ENCODE measurements at places on chromosomes 12 and 14.

GRCh38 chr12:15633201-15633600, 156.0 kb downstream of the EPS8 start:
- DNase-seq = no peak

DNA sequence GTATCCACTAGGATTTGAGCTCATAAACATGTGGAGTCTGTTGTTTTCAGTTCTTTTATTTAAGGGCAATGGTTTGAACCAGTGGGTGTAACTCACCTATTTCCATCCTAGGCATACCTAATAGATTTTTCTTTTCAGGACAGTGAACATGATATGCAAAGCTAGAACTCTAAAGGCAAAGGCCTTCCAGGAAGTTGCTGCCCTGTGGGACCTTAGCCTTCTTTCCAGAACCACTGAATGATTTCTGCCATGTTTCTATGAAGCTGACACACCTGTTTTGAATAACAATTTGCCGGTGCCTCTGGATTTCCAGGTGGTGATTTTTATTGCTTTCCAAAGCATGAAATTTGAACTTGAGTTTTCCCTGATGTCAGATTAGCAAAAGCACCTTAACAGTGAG, 372.9 kb upstream of the FAR2 start:
- DNase-seq = no peak

DNA sequence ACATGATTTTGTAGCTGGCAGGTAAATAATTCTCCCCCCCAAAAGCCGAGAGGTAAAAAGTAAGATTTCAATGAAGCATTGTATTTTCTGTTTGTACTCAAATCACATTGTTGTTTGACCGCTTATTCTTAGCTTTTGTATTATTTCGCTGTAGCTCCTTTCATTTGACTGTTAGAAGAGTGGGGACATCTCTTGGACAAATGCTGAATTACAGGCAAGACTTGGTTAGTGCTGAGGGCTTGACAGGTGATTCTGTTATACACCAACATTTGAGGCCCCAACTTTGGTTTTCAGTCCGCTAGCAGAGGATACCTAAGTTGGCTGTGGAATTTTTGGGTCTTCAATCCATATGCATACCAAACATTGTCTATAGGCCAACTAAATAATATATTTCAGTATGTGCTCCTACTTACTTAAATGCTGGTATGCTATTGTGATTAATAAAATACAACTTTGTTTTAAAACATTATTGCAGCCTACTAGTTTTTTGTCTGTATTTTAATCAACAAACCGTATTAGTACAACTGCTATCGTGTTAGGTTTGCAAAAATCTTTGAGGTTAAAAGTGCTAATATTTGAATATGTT, 102.2 kb downstream of the ERC1 start:
- DNase-seq = peak; percentile 47

- DNase-seq = no peak
Measured at GRCh38 chr12:9034095-9034494, 44.7 kb downstream of the KLRG1 start.

GRCh38 chr12:5318874-5319273, 113.0 kb upstream of the NTF3 start:
- peak; percentile 65 for DNase-seq

- no peak for DNase-seq
Measured at GRCh38 chr14:80549141-80549540, 337.8 kb upstream of the DIO2 start.

- no peak for DNase-seq
Measured at GRCh38 chr12:53378724-53379388, 1.1 kb upstream of the SP1 start.

DNA sequence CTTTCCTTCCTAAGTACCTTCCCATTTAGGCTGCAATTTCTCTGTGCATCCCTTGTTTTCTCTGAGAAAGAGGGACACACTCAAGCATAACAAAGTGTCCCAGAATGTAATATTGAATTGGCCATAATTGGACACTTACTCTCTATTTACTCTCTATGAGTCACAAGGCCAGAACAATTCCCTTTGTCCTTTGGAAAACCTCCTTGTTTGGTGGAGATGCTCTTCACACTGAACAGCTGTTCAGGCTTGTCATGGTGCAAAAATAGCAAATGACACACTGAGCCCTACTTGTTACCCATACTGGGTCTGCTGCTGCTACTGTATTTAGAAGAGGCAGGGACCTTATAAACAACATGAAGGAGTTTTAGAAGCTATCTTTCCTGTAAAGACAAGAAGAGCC, 1590.5 kb upstream of the TMEM132C start:
- DNase-seq = peak; percentile 4

DNA sequence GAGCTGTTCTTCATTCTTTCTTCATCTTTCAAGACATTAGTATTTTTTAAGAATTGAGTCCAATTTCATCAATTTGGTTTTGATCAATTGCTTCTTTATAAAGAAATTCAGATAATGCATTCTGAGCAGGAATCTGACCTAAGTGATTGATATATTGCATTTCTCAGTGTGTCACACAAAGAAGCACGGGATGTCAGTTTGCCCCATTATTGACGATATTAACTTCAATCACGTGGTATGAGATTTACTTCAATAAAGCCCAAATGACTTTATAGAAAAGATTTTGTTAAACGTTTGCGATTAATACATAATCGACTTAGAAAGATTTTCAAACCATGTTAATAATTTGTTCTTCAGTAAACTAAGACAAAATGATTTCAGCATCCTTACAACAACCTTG, 1254.2 kb downstream of the FSCB start:
- DNase-seq = no peak

GRCh38 chr12:63949902-63950301, 105.4 kb downstream of the SRGAP1 start:
- DNase-seq = no peak

- no peak for DNase-seq
Measured at GRCh38 chr12:97545804-97546203, 83.2 kb downstream of the RMST start.

GRCh38 chr12:93913845-93914244, 234.5 kb upstream of the PLXNC1 start:
- peak; percentile 90 for DNase-seq

DNA sequence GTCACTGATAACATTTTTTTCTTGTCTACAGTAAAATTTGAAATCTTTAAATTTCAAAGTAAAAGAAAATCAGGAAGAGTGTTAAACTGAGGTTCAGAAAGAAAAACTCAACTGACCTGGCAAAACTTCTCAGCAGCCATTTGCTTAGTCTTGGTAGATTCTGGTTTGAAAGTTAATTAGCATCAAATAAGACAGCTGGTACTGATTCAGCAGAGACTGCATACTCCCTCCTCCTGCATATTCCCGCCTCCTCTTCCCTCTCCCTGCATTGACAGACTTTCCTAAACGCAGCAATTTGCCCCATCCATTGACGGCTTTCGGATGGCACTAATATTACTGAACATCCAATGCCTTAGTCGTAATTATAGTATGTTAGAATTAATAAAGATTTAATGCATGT, 520.8 kb downstream of the FLRT2 start:
- DNase-seq = no peak

DNA sequence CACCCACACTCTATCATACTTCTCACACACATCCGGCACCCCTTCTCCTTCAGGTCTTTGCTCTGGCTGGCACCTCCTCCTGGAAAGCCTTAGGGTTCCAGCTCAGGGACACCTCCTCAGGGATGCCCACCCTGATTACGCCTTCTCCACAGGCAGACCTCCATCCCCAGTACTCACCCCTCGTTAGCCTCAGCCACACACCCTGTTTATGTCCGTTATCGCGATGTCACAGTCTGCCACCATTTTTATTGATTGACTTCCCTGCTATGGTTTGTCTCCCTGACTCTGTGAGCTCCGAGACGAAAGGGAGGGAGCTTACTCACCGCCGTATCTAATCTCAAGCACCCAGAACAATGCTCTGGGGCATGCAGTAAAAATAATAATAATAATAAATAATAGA, 191.7 kb upstream of the LHX5 start:
- DNase-seq = no peak

DNA sequence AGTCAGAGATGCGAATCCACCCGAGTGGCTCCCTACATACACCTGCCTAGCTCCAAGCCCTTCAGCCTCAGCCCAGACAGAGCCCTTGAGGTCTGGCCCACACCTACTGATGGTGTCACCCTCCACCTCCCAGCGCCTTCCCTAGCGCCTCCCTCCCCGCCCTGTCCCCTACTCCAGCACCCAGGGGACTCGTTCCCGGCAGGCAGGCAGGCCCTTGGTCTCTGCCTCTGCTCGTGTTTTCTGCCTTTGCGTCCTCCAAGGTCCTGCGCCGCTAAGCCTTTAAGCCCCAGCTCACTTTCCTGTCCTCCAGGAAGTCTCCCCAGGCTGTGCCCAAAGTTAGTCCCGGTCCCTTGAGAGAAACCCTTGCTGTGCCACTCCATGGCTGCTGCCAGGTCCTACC, 12.7 kb downstream of the INF2 start:
- DNase-seq = no peak

DNA sequence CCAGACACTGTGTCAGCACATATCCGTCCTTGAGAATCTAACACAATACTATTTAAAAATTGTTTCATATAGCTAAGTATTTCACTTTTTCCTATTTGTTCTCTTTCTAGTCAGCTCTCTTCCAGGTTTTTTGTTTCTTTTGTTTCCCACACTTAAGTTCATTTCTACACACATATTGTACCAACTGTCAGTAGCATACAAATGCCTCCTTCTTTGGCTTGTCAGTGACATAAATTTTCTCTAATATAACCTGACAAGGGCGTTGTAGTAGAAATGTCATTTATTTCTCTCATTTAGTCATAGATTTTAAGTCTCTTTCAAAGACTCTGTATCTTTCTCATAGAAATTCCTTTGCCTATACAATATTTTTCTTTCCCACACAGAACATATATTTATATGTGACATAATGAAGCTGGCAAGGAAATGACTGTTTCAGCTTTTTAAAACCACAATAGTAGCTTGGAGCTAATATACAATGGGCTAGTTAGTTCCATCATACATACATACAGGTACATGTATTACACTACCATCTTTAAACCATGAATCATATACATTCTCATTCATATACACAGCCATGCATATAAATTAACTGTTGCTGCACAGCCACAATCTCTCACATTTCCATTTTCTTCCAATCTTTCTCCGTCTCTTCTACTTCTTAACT, 42.3 kb upstream of the EPS8 start:
- no peak for DNase-seq

DNA sequence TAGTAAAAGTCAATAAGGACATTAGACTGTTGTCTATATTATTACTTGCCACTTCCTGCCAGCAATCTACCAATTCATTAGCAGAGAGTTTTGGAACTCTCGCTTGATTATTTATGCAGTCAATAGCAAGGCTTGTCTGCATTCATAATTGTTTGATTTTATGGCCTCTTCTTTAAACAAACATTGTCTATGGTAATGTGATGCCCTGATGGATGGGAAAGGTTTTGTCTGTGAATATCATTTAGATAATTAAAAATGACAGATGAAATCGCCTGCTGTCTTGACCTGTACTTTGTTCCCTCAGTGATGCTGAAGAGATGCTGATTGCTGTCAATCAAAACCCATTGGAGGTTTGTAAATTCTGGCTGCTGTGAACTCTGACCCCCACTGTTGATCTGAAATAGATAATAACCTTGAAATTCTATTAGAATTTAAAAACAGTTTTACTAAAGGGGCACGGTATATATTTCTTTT, 455.3 kb downstream of the NPAS3 start:
- no peak for DNase-seq

DNA sequence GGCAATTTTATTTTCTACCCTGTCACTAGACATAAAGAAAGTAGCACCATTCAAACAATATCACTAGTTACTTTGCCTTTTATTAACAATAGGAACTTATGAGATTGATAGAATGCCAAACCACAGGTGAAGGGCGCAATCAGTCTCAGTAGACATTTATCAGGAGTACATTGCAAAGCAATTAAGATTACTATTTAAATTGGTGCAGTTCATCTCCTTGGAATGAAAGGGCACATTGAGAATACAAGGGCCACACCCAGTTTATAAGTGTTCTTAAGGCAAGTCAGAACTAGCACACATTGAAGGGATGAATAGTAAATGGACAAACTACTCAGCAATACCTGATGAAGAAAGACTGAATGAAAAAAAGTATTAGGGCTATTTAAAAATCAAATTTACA, 601.4 kb downstream of the C12orf50 start:
- peak; percentile 82 for DNase-seq

GRCh38 chr14:68986225-68986624, 7.1 kb upstream of the ACTN1 start:
- DNase-seq = no peak

GRCh38 chr14:29734732-29735131, 192.9 kb downstream of the PRKD1 start:
- no peak for DNase-seq

DNA sequence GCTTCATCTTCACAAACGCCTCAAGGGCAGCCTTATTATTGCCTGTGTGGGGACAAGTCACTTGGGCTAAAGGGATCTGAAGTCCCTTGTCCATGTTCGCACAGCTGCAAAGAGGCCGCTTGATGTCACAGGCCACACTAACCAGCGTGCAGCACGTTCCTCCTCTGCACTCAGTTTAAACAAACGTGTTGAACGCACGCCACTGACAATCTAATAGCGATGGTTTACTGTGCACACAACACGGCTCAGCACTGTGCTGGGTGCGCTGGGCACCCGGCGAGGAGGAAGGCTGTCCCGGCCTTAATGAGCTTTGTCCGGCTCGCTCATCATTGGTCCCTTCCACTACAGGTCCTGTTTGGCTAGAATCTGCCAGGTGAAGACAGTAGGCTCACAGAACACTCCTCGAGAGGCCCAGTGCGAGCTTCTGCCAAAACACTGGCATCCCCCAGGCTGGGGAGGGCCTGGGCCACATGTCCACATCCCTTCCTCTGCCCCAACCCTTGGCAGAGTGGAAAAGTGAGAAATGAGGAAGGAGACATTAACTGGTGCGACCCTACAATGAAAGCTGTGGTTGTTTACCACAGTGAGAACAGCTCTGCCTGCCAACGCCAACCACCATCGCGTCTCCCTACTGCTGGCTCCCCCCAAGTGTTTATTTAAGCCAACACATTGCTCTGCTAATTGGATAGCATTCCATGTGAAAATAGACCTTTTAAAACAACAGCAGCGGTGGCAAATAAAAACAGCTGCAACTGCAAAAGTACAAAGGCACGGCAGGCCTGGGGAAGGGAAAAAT, 113.2 kb downstream of the RBM19 start:
- no peak for DNase-seq

DNA sequence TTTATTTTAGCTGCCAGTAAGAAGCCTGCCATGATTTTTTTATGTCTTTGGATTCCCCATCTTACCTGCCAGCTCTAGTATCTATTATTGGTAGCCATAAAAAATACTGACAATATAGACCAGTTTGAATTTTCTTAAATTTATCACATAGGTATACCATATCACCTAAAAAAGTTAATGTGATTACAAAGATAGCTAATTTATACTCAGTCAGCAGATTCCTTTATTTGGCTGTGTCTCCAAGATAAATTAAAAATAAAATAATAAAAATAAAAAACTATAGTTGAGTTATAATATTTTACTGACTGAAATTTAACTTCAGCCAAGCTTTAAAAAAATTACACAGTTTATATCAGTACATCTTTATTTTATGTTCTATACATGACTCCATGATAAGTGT, 128.3 kb downstream of the GPHN start:
- no peak for DNase-seq

GRCh38 chr12:113766131-113766878, 199.8 kb downstream of the RBM19 start:
- DNase-seq = no peak

Measured in astrocyte (in vitro differentiated cells and primary cell).